Fibroblast of skin of left biceps (primary cell): ENCODE measurements at places on chromosomes 11 and 22.

DNA sequence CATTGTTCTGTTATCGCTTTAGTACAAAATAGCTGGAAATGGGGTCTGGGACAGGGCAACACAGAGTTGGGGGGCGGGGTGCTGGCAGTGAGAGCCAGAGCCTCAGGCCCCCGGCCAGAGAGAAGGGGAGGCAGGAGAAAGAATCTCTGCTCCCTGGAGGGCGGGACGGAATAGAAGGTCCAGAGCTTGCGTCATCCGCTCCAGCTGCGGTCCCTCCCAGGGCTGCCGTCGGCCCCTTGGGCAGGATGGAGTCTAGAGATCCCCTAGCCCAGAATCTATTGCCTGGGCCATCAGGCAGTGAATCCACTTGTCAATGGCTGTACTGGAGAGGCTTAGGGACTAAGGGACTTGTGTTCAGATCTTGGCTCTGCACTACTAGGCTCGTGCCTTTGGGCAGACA is 5.0 kb downstream of the TP53I11 start:
- DNase-seq = no peak

GRCh38 chr11:19519912-19520641 is 192.6 kb upstream of the NAV2 start:
- no peak for DNase-seq

DNA sequence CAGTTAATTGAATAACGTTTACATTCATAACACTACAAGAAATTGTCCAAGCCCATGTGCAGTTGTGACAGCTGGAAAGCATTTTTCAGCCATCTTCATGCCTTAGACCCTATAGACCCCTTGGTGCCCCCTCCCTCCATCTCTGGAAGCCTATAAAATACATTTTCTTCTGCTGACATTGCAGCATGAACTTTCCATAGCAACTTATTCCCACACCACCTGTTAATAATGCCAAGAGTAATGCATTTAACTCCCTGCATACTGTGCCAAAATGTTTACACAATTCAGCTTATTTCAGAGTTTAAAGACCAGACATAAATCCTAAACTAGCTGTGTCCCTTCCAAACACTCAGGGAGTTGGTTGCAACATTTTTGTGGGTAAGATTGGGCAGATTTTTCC is 143.0 kb upstream of the ARHGAP20 start:
- no peak for DNase-seq

- no peak for DNase-seq
These were observed 143.4 kb downstream of the MAML2 start for GRCh38 chr11:96199563-96200025.

DNA sequence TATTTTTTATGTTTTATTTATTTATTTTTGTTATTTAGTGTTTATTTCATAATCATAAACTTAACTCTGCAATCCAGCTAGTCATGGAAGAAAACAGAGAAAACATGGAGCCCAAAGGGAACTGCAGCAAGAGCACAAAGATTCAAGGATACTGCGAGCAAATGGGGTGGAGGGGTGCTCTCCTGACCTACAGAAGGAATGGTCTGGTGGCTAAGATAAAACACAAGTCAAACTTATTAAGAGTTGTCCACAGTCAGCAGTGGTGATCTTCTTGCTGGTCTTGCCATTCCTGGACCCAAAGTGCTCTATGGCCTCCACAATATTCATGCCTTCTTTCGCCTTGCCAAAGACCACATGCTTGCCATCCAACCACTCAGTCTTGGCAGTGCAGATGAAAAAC is 36.7 kb downstream of the STIM1 start:
- no peak for DNase-seq

DNA sequence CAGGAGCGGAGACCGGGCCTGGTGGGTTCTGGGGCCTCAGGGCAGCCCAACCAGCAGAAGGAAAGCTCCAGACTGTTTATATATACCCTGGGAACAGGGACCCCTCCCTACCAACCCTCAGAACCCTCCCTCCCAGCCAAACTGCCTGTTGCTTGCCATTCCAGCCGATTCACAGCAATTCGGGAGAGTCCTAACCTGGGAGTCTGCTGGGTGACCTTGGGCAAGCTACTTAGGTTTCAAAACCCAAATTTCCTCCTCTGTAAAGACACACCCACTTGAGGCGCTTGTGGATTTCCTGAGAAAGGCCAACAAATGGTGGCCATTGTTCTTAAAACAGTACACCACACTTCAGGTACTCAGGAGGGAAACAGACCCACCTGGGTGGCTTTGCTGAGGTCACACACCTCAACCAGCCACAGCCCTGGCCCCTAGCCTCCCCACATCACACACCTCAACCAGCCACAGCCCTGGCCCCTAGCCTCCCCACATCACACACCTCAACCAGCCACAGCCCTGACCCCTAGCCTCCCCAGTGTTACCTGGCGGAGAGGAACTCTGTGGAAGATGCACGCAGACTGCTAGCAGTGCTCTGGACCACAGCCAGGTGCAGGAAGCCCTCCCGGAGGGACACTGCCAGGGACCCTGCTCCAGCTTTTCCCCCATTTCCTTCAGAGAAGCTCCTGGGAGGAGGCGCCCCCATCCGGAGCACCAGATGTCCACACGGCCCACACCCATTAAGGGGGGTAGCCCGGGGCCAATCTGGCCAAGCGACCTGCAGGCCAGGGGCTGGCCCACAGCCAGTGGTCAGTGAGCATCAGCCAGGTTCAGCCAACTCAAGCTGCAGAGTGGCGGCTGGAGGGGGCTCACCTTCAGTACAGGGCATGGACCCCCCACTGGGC is 6.2 kb downstream of the SHISA8 start:
- no peak for DNase-seq

GRCh38 chr11:94968334-94968958 is 4.9 kb downstream of the CWC15 start:
- peak; percentile 28 for DNase-seq

- no peak for DNase-seq
These were observed 19.4 kb downstream of the MUC5AC start for GRCh38 chr11:1177020-1177770.

- DNase-seq = no peak
These were observed 400.5 kb downstream of the NELL1 start for GRCh38 chr11:21069909-21070308.

- DNase-seq = no peak
These were observed 523 bp upstream of the MPZL3 start for GRCh38 chr11:118252688-118253087.

DNA sequence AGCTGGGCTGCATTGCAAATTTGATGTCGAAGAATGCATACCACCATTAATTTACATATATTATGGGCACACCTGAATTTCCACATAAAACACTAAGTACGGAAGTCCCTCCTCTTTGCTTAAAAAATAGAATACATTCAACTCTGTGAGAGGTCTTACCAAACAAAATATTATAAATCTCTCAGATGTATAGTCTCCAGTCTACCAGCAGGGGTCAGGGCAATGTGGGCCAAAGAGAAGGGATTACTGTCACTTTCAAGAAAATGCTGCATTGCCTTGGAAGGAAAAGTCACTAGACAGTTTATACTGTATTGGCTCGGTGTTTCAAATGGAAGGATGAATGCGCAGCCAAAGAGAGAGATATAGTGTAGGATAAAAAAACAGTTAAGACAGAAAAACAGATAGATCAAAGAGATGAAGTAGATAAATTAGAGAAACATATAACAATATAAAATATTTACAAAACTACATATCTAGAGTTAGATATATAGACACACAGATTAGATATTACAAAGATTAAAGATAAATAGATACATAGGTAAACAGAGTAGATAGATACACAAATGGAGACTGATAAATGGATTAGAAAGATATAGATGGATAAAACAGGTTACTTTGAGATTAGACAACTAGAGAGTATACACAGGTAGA is 20.9 kb downstream of the SERGEF start:
- no peak for DNase-seq

GRCh38 chr22:19410941-19411689 is 20.4 kb downstream of the HIRA start:
- DNase-seq = no peak

- DNase-seq = no peak
These were observed 76.1 kb downstream of the C11orf58 start for GRCh38 chr11:16814410-16815046.

GRCh38 chr22:20130731-20131596 is 640 bp upstream of the ZDHHC8 start:
- peak; percentile 34 for DNase-seq

- no peak for DNase-seq
These were observed 65.9 kb downstream of the BLID start for GRCh38 chr11:122050021-122050690.

DNA sequence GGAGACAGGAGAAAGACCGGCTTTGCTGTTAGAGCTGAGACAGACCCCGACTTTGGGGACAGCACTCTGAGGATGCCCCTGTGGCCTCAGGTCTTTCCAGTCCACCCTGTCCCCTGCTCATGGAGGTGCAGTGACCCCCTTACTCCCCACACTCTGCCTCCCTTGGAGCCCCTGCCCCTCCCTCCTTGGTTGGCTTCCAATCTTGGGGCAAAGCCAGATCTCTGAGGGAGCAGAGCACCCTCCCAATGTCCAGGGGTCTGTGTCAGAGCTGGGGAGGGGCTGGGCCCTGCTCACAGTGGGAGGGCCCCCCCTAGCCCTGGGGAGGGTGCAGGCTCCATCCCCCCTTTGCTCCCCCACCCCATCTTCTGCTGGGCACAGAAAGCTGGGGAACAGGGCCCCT is 50.0 kb downstream of the IGLL1 start:
- DNase-seq = no peak

DNA sequence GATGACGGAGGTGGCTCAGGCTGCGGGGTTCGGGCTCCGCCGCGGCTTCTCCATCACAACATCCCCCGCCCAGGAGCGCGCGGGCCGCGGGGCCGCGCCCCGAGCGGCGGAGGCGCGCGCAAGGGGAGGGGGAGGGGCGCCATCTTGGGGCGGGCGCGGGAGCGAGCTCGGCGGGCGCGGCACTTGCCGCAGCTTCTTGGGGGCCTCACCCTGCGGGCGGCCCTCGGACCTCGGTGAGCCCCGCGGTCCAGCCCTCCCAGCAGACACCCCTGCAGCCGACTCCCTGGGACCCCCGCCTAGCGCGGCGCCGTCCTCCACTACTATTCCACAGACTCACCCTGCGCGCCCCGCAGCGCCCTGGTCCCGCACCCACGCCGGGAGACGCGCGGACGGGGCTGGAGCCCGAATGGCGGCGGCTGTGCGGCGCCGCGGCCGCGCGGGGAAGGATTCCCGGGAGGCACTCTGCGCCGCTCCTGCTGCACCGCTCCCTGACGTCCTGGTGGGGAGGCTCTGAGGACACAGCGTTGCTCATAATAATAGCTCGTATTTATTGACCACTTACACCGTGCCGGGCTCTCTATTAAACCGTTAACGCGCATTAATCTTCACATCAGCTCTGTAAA is at the start of gene APBB1:
Gene APBB1, minus strand, starts transcription at position 86 of the 623 bp plus-strand sequence. CDS start 7,747 bp downstream, outside the sequence.
- DNase-seq = no peak

- no peak for DNase-seq
These were observed 75.4 kb downstream of the SWAP70 start for GRCh38 chr11:9739123-9739900.

DNA sequence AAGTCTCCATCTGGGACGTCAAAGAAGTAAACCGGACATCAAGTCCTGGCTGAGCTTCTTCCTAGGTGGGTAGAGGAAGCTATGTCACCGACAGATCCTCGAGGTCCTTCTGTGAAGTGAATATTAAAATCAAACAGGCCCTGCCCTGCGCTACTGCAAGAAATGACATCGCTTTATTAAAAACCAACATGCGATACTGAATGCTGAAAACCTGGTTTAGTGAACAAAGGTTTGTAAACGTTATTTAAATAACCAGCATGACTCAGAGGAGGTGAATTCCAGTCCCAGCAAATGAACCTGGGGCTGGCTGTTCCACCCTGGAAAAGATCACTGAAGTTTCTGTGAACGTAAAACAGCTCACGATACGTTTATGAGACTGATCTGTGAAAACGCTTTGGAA is 645 bp downstream of the RTCB start:
- no peak for DNase-seq

- DNase-seq = no peak
These were observed 20.5 kb downstream of the UBE2L3 start for GRCh38 chr22:21587803-21588611.
